KBM-7 (cell line): ENCODE measurements at places on chromosomes 16 and 17.
A peak's percentile ranks its signal among the peaks of the same experiment; 100 is the strongest.

GRCh38 chr17:79545251-79546005 is 65.4 kb downstream of the RBFOX3 start:
- no peak for DNase-seq

DNA sequence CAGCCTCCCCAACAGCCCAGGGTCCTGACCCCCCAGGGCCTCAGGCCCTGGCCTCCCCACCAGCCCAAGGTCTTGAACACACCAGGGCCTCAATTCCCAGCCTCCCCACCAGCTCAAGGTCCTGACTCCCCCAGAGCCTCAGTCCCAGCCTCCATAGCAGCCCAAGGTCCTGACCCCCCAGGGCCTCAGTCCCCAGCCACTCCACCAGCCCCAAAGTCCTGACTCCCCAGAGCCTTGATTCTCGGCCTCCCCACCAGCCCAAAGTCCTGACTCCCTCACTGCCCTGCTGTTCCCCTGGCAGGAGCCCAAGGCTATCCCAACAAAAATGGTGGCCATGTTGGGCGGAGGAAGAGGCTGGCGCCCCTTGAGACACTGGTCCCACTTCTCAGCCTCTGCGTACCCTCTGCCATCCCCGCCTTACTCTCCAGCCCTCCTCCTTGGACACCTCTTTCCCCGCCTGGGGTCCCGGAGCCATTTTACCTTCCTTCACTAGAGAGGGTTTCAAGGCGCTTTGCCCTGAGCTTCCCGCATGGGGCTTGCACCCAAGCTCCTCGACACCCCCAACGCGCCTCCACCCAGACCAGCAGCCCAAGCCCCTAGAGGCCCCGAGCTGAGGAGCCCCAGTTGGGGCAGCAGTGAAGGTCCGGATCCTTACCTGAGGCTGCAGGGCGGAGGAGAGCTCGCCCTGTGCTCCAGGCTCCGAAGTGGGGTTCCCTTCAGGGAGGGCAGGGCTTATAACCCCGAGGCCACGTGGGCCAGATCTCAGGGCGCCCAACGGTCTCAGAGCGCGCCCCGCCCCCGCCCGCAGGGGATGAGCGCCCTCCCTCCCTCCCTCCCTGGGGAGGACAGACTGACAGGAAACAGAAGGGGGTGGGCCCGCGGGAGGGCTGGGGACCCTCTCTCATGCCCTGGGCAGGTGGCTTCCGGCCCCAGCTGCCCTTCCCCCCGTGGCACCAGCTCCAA is 3.5 kb upstream of the TSPOAP1 start:
- peak; percentile 92 for DNase-seq

- no peak for DNase-seq
Observed at GRCh38 chr16:59126486-59126885, 392.4 kb upstream of the GOT2 start.

GRCh38 chr17:63221939-63222338 is 224.2 kb downstream of the CYB561 start:
- DNase-seq, result peak; percentile 7

DNA sequence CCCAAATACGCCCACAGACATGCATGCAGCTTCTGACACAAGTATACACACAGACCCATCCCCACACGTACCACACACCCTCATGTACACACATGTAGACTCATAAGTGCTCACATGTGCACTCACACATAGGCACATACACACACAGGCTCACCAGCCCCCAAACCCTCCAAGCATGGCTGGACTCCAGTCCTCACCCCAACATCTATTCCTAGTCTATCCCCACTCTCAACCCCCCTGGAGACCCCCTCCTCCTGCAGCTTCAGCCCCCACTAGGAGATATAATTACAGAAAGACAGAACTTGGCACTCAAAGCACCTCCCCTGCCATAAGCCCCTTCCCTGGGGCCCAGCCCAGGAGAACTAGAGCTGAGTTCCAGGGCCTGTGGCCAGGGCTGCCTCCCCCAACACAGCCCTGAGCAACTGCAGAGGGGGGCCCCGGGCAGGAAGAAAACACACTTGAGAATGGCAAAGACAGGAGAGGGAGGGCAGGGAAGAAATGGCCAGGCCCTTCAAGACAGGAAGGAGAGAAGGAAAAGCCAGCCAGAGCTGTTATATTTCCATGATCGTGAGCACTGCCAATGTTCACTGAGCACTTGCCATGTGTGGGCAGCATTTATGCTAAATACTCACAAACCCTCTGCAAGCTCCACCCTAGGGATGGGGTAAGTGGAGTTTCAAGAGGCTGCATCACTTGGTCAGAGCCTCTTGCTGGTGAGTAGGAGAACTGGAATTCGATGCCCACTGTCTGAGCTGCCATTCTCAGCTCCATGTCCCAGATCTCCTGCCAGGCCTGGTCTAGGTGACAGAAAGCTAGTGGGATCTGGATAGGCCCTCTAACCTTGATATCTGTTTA is 224.5 kb downstream of the ZNF423 start:
- no peak for DNase-seq

DNA sequence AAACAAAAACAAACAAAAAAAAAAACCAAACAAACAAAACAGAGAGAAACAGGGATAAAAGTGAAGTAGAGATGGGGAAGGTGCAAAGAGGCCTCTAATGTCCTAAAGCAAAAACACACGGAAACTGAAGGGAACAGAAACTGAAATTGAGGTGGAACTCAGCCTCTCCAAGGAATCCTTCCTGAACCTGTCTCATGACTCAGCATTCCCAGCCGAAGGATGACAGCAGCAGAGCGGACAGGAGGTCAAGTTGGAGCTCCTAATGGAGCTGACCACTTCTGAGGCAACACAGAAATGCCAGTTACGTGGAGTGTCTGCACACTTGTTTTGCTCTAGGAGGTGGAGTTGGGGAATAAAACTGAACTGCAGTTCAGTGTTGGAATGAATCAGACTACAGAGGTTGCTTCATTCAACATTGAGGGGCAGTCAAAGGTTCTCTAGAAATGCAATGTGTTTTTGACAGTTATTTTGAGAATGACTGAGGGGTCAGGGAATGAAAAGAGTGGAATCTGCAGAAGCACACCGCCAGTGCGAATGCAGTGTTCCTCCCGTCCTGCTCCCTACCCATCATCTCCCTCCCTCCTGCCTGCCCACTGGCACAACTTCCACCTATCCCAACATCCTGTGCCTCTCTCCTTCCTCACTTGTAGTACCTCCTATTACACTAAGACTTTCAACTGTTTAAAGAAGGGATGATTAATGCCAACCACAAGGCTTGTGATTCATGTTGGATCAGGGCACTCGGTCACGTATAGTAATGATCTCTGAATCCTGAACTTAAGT is 6.3 kb downstream of the UBE2O start:
- DNase-seq, result no peak

DNA sequence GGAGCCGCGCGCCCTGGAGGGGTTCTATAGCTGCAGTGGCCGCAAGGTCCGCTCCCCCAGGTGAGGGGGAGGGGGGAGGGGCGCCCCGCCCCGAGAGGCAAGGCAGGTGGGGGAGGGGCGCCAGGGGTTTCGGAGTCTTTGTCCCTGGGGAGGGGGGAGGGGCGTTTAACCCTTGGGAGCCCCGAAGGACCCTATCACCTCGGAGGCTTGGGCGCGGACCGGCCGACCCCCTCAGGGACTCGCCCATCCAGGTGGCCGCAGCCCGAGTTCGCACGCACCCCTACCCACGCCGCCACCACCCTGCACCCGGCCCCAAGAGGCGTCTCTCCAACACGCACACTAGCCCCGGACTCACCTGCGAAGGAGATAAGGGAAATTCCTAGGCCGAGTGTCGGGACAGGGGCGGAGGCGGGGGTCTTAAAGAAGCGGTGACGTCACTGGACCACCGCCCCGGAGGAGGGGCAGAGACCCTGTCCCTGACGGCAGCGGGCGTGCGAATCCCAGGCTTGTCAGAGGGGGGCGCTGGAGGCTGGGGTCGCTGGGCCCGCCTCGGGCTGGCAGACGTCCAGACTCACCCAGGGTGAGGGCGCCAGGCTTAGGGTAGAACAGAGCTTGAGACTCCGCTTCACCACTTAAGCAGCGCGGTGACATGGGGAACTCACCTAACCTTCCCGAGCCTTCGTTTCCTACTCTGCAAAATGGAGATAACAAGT is at the start of gene CLDN6:
Gene CLDN6 (minus strand): TSS at position 390 of the 713 bp plus-strand sequence. CDS start 2,162 bp downstream, outside the sequence.
- peak; percentile 29 for DNase-seq

GRCh38 chr16:50192386-50193050 is 39.4 kb downstream of the TENT4B start:
- DNase-seq, result no peak

GRCh38 chr16:30743716-30744115 is 4.5 kb upstream of the PHKG2 start:
- no peak for DNase-seq

- no peak for DNase-seq
Observed at GRCh38 chr17:27429666-27430382, 26.4 kb upstream of the KSR1 start.

GRCh38 chr16:17830651-17831050 is 359.9 kb upstream of the XYLT1 start:
- DNase-seq, result no peak

DNA sequence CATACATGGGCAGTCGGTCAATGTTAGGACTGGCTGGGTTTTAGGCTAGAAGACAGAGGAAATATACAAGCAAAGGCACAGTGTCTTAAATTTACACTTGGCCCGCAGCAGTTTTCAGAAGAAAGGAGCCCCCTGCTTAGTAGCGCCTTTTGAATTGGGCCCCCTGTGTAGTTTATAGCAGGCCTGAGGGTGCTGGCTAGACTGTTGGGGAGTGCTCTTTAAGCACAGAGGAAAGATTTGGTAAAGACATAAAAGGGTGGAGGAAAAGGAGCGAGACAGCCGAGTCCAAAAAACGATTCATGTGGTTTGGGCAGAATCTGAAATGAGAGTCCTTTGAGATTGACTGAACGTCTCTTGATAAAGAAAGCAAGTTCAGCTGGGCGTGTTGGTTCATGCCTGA is 10.6 kb downstream of the RMI2 start:
- DNase-seq, result no peak

DNA sequence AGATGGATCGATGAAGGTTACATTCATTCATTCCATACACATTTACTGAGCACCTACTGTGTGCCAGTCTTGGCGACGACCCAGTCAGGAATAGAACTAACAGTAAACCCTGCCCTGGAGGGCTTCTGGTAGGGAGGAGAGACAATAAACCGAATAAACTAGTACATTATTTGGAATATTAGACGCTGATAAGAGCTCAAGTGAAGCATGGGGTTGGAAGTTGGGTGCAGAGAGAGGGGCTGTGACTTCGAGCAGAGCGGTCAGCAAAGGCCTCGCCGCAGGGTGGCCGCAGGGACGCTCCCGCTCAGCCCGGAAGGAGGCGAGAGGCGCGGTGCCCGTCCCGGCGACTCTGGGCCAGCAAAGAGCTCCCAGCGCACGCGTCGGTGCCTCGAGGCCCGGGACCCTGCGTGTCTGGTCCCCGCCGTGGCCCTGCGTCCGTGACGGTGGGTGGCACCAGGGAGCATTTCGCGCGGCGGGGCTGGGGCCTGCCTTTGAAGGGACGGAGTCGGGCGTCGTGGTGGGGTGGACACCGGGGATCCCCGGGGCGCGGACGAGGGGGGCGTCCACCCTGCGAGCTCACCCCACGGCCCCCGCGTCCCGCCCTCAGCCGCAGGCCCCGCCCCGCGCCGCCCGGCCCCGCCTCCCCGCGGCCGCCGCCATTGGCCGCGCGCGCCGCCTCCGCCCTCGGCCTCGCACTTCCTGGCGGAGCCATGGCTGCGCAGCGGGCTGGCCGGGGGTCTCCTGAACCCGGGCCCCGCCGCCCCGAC is at the start of gene KLHL36:
Gene KLHL36 (plus strand): TSS at position 684 of the 767 bp plus-strand sequence. CDS start 2,357 bp downstream, outside the sequence.
- no peak for DNase-seq

- DNase-seq, result peak; percentile 45
Observed at GRCh38 chr16:79409978-79410377, 190.6 kb downstream of the MAF start.

- DNase-seq, result no peak
Observed at GRCh38 chr17:71502443-71502842, 618.4 kb upstream of the SOX9 start.

DNA sequence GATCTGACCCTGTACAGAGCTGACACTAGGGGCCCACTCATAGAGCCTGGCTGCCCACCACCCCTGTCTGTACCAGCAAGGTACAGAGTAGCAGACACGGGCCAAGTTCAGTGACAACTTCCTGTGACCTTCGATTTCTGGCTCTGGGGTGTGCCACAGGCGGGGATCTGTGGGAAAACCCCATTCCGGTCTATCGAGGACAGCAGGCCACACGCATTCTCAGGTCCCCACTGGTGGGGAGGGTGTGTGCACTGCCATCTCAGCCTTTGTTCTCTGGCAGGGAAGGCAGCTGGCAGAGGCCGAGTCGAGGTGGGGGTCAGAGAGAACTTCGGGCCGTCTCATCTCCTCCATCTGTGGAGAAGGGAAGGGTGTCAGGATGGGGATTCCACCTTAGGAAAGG is 10.0 kb downstream of the NLE1 start:
- DNase-seq, result no peak

DNA sequence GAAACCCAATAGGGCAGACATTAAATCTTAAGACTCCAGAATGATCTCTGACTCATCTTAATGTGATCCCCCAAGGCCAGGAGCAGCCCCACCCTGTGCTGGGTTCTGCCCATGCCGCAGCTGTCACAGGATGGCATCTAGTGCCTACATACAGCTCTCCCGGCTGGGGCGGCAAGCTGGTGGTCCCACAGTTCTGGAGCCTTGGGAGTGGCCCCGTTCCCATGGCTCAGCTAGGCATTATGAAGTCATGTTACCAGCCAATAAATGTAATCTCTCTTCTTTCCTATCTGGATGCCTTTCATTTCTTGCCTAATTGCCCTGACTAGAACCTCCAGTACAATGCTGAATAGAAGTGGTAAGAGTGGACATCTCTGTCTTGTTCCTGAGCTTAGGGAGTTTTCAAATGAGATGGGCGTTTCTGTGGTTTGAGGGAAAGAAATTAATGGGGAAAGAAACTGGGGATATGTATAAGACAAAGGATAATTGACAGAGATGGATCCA is 95.7 kb upstream of the DNAH17 start:
- no peak for DNase-seq

DNA sequence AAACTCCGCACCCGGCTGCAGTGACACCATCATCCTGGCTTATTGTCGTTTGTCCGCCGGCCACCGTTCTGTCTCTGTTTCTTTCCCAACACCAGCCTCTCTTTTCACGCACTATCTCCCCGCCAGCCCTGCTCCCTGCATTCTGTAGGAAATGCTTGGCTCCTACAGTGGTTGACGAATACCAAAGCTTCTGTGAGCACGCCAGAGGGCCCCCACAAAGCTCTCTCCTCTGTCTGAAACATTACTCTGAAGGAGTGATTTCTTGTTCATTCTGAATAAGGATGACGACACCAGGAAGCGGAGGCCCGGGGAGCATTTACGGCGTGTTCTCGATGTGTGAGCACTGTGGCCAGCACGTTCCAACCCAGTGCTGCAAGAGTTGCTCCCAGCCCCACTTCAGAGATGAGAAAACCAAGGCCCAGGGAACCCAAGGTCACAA is 58.8 kb downstream of the ADCY9 start:
- no peak for DNase-seq
